Stimulated activated CD8-positive, alpha-beta memory T cell treated with anti-CD3 and anti-CD28 coated beads, Interleukin-4, amount 100 ng/mL, for 48 hours (primary cell): ENCODE measurements at places on chromosomes 6 and 20.

GRCh38 chr20:41221614-41222218, 84.4 kb downstream of the PLCG1 start:
- DNase-seq = no peak

DNA sequence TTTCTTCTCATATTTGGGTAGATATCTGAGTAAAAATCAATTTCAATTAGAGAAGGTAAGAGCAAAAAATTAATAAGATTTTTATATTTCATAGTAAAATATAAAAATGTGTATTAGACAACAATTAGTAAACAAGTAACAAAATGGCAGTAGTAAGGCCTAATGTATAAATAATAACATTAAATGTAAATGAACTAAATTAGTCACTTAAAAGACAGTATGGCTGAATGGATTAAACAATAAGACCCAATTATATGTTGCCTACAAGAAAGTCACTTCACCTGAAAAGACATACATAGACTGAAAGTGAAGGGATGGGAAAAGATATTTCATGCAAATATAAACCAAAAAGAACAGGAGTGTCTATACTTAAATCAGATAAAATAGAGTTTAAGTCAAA, 147.6 kb downstream of the TRMT11 start:
- DNase-seq = no peak

DNA sequence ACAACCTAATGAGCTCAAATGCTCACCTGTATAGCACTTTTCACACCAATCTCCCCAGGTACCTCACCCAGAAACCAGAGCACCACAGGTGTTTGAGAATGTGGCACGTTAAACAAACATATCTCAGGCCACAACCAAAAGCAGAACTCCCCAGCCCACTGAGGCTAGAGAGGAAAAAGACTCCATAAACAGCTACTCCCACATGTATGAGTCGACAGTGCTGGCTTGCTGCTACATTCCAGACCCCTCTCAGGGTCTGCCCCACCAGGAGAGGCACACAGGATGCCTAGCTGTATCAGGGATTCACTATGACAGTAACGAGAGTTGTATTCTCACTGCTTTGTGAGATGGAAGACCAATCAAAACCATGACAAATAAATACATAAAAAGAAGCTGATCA, 242.6 kb upstream of the ARID1B start:
- DNase-seq = no peak

- DNase-seq = no peak
Measured at GRCh38 chr6:27478141-27478705, 5.3 kb upstream of the ZNF184 start.

DNA sequence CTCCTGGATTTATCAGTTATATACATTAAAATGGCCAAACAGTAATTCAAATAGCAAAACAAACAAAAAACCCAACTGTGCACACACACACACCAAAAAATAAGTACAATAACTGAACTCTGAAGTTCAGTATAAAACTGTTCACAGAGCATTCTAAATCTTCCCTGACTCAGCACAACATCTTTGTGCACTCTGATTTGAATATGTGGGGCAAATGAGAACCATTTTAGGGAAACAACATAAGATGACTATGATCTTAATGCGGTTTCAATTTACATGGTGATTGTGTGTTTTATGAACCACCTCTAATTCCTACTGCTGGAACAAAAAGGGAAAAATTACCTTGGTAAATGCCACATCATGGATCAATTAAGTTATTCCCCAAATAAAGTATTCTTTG, 41.7 kb downstream of the PLAGL1 start:
- no peak for DNase-seq

- peak; percentile 31 for DNase-seq
Measured at GRCh38 chr20:38094373-38094891, 60.9 kb downstream of the RPRD1B start.

DNA sequence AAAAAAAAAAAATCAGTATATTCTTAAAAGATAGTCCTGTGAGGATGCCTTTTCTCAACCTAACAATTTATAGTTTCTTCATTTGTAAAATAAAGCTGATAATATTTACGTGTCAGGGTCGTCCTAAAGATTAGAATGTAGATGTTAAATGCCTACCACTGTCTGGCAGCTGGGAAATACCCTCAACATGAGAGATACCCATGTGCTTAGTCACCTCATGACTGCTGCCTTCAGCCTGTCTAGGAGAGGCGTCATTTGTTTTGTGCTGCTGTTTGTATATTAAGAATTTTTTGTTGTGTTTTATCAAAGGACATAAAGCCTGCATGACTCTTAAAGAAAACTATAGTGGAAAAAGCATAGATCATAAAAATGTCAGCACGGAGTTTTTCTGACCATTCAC, 9.5 kb downstream of the FAM120B start:
- no peak for DNase-seq

GRCh38 chr6:32252331-32253009, 28.6 kb upstream of the NOTCH4 start:
- no peak for DNase-seq

GRCh38 chr6:43890197-43891062, 120.4 kb downstream of the VEGFA start:
- DNase-seq = no peak

DNA sequence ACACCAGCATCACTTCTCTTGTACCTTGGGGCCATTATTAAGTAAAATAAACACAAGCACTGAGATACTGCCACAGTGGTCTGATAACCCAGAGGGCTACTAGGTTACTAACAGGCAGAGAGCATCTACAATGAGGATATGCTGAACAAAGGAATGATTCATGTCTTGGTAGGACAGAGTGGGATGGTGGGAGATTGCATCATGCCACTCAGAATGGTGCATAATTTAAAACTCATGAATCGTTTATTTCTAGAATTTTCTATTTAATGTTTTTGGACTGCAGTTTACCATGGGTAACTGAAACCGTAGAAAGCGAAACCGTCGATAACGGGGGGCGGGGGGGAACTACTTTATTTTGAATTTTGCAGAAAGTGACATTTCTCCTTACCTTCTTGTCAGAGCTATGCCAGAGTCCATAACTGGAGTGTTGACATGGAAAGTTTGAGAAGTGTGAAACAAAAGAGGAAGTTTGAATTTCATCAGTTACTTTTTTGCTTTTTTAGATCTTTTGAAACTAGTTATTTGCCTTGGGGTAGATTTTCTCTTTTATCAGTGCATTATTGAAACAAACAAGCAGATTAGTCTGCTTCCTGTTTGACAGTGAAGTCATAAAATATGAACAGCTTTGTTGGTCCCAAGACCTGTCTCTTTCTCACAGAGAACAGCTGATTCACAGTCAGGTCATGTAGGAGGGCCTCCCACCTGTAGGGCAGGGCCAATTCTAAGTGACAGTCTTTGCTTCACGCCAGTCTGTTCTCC, 124.9 kb downstream of the KLHL32 start:
- DNase-seq = no peak

DNA sequence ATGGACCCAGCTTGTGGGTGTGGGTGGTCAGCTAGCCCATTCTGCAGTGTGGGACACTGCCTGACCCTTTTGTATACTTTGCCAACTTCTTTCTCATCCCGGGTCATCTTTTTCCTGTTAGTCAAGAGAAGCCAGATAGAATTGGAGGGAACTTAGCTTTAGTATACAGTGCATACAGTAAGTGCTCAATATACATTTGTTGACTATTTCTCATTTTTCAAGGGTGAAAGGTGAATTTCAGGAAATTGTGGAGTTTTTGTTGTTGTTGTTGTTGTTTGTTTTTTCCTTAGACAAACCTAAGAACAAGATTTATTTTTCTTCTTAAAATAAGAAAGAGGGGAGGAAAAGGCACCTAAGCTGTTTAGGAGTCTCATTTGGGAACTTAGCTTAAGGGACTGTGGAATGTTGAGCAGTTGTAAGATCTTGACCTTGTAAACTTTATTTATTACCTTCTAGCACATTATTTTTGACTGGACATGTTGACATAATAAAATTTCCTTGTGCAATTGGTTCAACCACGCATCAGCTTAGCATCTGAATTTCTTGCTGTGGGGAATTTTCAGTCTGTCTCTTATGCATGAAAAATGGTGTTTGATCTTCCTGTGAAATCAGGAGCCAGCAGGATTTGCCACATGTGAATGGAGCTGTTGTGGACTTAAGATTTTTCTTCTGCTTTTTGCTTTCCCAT, 113.6 kb downstream of the ARID1B start:
- no peak for DNase-seq

DNA sequence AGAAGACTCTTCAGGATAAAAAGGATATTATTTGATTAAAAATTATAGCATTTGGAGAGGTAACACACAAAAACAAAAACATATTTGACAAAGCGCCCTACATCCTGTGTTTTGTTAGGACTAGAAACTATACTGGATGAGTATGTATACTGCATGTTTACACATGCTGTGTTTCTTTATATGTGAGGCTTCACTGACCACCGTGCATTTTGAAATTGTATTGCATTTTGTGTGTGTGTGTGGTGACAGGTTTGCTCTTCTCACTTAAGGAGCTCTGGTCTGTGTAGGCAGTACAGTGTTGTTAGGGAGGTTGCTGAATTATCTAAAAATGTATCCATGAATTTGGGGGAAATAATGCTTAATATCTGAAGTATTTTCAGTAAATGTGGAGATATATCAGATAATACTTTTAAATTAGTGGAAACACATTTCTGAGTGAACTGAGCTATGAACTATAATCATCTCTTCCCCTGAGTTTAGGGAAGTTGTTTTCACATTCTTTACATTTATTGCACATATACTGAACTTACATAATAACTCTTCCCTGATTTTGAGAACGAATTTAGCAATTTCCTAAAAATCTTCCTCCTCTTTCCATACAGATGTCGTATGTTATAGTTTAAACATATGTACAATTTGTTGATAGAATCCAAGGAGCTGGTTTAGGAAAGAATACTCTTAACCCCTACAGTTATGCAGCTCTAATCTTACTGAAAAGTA, 43.3 kb downstream of the TMEM170B start:
- no peak for DNase-seq

DNA sequence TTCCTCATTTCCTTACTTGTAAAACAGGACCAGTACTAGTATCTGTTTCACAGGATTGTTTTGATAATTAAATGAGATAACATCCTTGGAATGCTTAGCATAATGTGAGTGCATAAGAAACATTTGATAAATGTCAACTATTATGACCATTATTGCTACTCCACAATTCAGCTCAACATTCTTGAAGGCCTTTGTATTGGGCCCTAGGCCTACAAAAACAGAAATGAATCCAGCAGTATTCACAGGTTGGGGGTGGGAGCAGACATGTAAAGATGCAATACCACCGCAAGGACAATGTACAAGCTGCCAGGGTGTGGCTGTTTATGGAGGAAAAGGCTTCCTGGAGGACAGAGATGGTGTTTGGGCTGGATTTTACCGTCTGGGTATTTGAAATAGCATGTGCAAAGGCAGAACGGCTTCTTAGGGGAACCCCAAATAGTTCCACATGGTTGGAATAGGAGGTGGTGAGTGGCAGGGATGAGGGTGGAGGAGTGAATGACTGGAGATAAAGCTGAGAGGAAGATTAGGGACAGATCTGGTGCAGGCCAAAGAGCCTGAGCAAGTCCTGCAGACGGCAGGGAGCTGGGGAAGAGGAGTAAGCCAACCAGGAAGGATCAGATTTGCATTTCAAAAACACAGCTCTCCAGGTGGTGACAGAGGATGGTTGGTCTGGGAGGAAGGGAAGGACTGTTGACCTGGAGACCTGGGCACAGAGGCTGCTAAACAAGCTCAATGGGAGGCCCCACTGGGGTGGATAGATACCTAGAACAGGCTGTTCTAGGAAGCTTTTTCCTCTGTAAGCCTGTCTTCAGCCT, 57.0 kb upstream of the EPB41L1 start:
- DNase-seq = no peak

DNA sequence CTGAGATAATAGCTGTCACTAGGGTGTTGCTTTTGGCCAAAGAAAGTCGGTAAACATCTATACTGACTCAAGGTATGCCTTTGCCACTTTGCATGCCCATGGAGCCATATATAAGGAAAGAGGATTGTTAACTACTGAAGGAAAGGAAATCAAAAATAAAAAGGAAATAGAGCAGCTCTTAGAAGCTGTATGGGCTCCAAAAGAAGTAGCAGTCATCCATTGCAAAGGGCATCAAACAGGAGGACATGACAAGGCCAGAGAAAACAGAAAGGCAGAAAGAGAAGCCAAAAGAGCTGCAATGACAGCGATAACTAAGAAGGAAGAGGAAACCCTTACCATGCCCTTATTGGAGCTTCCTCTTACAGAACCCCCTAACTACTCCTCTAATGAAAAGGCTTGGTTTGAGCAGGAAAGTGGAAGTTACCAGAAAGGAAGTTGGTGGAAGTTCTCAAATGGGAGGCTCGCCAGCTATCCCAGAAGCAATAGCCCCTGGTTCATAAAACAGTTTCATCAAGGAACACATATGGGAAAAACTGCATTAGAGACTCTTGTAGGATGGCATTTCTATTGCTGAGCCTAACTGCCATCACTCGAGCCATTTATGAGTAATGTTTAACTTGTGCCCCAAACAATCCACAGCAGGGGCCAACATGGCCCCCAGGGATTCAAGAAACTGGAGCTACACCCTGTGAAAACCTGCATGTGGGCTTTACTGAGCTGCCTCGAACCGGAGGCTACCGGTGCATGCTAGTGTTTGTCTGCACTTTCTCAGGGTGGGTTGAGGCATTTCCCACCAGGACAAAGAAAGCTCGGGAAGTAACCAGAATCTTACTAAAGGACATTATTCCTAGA, 7.0 kb downstream of the IL22RA2 start:
- no peak for DNase-seq

DNA sequence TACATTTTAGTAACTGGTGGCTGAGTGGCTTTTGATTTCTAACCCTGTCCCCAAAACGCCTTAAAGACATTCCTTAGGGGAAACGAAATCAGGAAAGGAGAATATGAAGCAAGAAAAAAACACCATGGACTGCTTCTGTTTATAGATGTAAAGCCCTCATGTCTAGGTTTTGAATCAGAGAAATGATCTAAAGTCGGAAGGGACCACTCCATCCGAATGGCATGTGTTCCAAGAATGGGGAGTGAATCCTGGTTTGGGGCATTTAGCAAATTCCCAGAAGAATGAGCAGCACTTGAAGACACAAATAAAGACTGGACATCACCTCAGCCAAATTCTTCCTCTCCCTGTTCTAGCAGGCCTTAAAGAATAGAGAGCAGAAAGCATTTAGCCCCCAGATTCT, 65.6 kb downstream of the CAP2 start:
- no peak for DNase-seq

DNA sequence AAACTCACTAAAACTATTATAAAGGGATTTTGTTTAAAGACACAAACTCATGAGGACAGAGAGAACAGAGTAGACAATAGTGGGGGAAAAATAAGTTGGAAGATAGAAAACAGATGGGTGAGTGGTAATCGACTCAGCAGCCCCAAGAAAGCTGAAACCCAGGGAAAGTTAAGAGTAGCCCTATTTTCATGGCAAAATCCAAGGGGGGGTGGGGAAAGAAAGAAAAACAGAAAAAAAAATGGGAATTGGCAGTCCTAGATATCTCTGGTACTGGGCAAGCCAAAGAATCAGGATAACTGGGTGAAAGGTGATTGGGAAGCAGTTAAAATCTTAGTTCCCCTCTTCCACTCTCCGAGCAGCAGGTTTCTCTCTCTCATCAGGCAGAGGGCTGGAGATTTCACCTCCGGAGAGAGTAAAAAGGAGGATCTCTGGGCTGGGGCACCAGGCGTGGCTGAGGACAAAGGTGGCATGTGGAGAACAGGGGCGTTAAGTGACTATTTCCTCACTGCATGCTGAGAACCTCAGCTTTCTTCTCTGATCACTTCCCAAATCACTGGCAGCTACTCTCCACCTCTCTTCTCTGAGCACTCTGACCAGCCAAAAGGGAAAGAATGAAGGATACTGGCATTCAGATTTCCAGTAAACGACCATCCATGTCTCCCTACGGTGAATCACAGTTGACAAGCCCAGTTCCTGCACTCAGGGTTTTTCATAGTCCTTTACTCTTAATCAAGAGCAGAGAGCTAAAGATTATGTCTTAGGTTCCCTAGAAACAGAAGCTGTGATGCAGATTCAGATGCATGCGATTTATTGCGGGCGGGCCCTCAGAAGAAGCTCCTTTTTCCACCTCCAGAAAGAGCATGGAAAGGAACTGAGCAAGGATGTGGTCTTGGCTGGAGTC, 7.3 kb upstream of the RNF24 start:
- no peak for DNase-seq
